ENCODE measurements at places on chromosomes 1 and 21. TPM values are rescaled to one million over a fixed set of nuclear protein-coding genes. Genes with fewer than 3 reads are reported as not detected.
A peak's percentile ranks its signal among the peaks of the same experiment; 100 is the strongest.

GRCh38 chr1:58708166-58708565 is 8.3 kb upstream of the MYSM1 start:
- no peak for DNase-seq

GRCh38 chr1:215128504-215128903 is 46.0 kb downstream of the KCNK2 start:
- no peak for DNase-seq

DNA sequence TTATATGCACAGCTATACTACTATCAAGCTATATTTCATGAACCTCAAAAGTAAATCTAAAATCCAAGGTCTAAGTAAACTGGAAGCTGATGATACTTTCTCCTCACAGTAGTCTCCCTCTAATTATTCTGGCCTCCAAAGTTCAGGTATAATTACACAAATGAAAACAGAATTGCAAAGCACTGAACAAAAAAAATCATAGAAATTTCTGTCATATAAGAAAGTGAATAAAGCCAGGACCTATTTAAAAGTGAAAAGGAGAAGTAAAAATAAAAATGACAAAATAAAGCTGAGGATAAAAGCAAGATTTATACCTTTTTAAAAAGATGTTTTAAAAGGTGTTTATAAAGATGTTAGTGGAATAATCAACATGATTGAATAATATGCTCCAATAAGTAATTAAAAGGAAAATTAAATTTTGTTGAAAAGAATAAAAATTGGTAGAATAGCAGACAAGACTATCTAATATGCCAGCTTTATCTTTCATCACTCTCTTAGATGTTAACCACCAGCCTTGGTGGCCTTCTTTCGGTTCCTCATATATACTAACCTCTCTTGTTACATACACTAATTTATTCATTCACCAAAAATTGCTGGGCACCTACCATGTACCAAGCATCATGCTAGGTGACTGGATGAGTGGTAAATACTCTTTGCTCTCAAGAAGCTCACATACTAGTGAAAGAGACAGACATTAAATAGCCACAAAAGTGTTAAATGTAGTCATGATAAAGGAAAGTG is 25.1 kb downstream of the SHCBP1L start:
- no peak for DNase-seq

DNA sequence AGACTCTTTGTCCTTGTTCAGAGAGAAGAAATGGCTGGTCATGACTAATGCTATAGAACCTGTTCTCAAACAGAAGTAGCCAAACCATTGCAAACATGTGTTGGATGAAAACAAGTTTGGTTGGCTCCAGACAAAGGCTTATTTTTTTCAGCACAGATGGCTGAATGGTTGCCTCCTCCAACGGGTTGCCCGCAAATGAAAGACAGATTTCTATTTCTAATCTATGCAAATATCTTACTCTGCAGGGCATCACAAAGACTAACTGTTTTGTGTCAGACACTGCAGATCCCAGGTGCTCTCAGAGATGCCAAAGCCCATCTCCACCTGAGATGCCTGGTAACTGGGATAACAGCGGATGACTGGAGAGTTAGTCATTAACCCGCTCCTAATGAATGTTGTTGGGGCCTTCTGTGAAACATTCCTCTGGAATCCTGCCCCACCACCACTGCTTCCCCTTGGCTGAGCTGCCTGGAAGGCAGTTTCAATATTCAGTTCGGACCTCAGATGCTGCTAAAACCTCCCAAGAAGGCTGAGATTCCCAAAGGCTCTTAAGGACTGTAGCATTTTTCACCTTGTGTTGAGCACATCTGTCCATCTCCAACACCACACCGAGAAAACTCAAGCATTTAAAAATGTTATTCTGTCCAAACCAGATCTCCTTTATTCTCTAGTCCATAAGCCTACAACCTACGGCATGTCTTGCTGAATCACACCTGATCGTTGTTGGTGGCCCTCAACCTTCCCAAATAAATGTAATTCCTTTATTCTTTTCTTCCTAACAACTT is 104.4 kb downstream of the PTPN14 start:
- peak; percentile 46 for DNase-seq

DNA sequence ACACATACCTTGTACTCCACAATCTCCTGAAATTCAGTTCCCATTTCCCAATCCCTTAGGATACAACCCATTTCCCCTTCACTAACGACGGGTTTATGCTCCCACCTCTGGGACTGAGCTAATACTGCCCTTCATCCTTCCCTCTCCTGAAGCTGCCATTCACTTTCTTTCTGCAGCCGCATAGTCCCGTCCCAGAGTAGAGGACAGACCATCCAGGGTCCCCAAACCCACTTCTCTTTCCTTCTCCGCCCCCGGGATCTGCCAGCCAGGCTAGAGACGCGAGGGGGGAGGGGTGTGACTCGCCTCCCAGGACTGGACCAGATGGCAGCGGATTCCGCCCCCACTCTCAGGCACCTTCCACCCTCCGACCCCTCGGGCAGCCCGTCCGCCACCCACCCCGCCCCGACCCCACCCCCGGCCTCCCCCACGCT is 679 bp downstream of the ABL2 start:
- peak; percentile 31 for DNase-seq

GRCh38 chr1:232863544-232864275 is 58.5 kb downstream of the MAP10 start:
- no peak for DNase-seq

GRCh38 chr1:10816233-10816632 is 19.8 kb upstream of the CASZ1 start:
- no peak for DNase-seq

DNA sequence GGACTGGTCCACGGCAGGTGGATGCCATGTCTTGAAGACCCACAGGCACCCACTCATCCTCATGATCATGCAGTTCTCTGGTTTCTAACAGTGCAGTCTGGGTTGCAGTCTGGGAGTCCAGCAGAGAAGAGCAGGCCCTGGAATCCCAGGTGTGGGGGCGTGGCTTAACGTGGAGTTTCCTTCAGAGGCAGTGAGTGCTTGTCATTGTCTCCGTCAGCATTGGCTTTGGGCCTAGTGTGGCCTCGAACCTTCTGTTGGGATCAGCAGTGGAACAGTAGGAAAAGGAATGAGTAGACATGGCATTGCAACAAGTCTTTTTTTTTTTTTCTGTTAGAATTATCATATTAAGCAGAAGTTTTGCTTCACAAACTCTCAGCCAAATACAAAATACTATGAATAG is 12.8 kb downstream of the LGALS8 start:
- peak; percentile 48 for DNase-seq

DNA sequence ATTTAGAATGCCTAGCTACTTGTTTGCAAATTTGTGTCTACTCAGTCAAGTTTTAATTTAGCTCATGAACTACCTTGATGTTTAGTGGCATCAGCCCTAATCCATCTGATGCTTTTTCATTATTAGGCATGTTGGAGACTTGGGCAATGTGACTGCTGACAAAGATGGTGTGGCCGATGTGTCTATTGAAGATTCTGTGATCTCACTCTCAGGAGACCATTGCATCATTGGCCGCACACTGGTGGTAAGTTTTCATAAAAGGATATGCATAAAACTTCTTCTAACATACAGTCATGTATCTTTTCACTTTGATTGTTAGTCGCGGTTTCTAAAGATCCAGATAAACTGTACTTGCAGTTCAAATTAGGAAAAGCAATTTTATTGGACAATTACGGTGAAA is 7.6 kb downstream of the SOD1 start:
- DNase-seq = no peak

DNA sequence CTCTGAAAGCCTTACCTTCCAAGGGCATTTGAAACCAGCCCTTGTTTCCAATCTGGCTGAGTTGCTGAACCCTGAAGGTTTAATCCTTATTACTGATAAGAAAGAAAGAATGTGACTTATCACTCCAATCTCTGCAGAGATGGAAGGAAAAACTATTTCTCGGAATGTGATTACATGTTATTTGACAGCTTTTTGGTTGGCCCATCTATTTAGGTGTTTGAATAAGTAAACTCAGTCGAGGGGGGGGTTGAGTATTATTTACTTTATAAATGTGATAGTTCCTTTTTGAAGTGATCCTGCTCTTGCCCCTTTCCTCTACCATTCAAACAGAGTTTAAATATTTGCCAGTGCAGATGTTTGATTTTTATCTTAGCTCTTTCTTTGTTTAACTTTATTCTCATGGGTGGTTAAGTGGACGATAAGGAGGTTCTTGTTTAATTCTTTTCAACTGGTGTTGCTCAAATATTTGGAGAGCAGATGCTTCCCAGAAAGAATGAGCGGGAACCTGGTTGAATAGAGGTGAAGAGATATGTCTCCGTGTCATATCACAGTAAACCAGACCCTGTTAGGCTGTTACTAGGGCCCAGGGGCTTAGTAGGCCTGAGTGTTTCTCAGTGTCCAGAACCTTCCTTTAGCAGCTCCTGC is 126.1 kb downstream of the CACHD1 start:
- no peak for DNase-seq

GRCh38 chr1:226736001-226736907 is 2.8 kb downstream of the ITPKB start:
- no peak for DNase-seq

GRCh38 chr21:31326522-31327242 is 17.4 kb downstream of the TIAM1 start:
- DNase-seq = no peak

- no peak for DNase-seq
These were observed 28.1 kb downstream of the VANGL1 start for GRCh38 chr1:115669886-115670285.

DNA sequence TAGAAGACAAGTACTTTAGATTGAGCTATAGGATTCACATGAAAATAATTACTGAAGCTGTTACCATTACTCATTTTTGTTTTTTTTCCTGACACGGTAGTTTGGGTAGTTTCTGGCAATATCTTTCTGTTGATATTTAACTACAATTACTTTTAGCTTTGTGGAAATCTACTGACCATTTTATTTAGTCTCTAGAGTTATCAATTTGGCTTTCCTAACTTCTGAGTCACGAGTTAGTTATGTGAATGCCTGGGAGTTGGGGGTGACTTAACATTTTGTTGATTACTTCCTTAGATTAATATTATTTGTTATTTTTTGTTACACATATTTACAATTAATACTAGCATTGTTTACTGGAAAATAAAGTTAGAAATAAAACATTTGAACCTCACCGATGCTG is 160.6 kb downstream of the HMCN1 start:
- no peak for DNase-seq

GRCh38 chr1:30085811-30086770 is 637.3 kb downstream of the MATN1 start:
- DNase-seq = peak; percentile 81

- DNase-seq = no peak
These were observed 5.2 kb downstream of the TMCC2 start for GRCh38 chr1:205232945-205233397.

DNA sequence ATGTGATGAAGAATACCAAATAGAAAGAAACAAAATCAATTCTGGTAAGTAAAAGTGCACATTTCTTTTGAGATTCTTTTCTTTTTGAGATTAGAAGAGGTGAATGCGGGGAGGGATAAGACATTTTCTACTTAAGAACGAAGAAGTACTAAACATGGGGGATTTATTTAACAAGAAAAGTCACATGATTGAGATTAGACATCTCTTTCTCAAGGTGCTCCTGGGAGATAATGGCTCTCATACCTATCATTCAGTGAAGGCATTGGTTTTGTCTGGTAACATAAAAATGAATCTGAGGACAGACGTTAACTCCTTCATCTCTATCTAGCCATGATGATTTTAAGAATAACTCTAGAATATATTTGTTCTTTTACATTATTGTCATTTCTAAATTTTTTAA is 147.9 kb upstream of the SAMSN1 start:
- no peak for DNase-seq

DNA sequence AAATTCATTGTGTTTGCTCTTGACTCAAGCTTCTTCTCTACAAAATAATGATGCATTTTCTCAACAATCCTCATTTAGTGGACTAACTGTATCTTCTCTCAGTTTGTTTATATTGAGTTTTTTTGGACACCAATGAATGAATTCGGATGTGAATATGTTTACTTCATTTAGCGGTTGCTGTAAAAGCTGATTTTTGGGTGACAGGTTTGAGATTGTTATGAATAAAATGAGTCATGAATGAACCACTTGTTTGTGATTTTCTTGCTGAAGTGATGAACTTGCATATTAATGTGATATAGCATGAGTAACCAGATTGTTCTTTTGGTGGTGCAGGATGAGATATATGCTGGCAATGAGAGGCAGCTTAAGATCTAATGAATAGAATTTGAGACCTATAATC is 3.1 kb downstream of the DNM3 start:
- DNase-seq = no peak

- DNase-seq = no peak
These were observed 9.3 kb downstream of the OR2AJ1 start for GRCh38 chr1:247933989-247934388.

DNA sequence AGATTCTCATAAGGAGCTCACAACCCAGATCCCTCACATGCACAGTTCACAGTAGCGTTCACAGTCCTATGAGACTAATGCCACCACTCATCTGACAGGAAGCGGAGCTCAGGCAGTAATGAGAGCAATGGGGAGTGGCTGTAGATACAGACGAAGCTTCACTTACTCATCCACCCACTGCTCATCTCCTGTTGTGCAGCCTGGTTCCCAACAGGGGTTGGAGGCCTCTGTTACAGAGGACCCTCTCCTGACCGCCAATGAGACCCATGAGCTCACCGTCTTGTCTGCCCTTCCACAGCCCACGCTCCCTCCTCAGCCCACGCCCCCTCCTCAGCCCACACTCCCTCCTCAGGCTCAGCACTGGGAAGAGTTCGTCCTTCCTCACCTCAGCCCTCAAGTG is 39.6 kb downstream of the RSPH1 start:
- DNase-seq = no peak

DNA sequence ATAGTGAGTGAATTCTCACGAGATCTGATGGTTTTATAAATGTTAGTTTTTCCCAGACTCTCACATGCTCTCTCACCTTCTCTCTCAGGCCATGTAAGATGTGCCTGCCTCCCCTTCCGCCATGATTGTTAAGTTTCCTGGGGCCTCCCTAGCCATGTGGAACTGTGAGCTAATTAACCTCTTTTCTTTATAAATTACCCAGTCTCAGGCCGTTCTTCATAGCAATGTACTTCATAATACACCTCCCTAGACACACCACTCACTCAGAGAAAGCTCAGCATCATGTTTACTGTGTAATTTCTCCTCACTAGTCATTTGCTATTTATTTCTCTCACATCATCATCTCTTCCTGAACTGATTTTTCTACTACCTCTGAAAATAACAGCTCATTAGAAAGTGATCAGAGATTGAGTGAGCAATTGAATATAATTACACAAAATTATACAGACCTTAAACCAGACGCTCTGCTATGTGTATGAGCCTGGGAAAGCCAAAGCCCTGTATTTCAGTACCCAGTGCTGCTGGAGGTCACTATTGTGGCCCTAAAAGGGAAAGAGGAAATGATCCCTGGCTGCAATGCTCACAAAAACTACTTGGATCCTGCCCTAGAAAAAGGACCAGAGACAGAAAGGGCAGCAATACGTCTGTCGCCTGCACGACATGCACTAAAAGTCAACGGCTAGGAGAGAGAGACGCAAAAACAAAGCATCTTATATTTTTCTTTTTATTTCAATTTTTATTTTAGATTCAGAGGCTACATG is 284.5 kb downstream of the DSCAM start:
- DNase-seq = no peak

Gene TCHH
- 0.05 TPM for total RNA-seq

Gene USH2A
- total RNA-seq = 0.03 TPM

Gene MAN1C1
- 2.1 TPM for total RNA-seq

Gene HTR6
- total RNA-seq = not detected
